Subcutaneous preadipocyte (primary cell): ENCODE measurements at places on chromosomes 2 and 18. TPM values are rescaled to one million over a fixed set of nuclear protein-coding genes. Genes with fewer than 3 reads are reported as not detected.

ALKAL2 gene
- not detected in 2 replicates for total RNA-seq

IL36G gene
- total RNA-seq: not detected in 2 replicates

SULT1C2 gene
- under 0.01 and 0.39 TPM in 2 replicates for total RNA-seq

UPP2 gene
- not detected in 2 replicates for total RNA-seq

WNT10A gene
- total RNA-seq: not detected in 2 replicates

ANO7 gene
- total RNA-seq: 0.73 and 0.78 TPM in 2 replicates

MARS2 gene
- 4.0 and 7.4 TPM in 2 replicates for total RNA-seq

SERPINB10 gene
- 0.20 TPM in 1 of 2 replicates, not detected in the other for total RNA-seq

TTC39C gene
- 25.6 and 27.6 TPM in 2 replicates for total RNA-seq

APCDD1 gene
- 0.73 TPM in 1 of 2 replicates, not detected in the other for total RNA-seq

ARPC2 gene
- total RNA-seq: 299 and 362 TPM in 2 replicates

MRO gene
- 0.37 and 0.39 TPM in 2 replicates for total RNA-seq

ANKRD29 gene
- 6.6 and 14.7 TPM in 2 replicates for total RNA-seq

PROKR1 gene
- under 0.01 TPM in 1 of 2 replicates, not detected in the other for total RNA-seq

FSIP2 gene
- under 0.01 and 0.37 TPM in 2 replicates for total RNA-seq

MBOAT2 gene
- 16.2 and 19.9 TPM in 2 replicates for total RNA-seq

PPIG gene
- total RNA-seq: 21.1 and 21.7 TPM in 2 replicates

SCN3A gene
- not detected in 2 replicates for total RNA-seq

AQP12B gene
- not detected in 2 replicates for total RNA-seq

WBP1 gene
- total RNA-seq: 22.0 and 25.6 TPM in 2 replicates
